ENCODE measurements at places on chromosomes 1 and 21.

- DNase-seq = no peak
These were observed 978.3 kb upstream of the B3GALT2 start for GRCh38 chr1:194164755-194165154.

- peak; percentile 91 for DNase-seq
These were observed 124.6 kb downstream of the BACH1 start for GRCh38 chr21:29423099-29423870.

- no peak for DNase-seq
These were observed 22.2 kb upstream of the RAP1A start for GRCh38 chr1:111597426-111597825.

DNA sequence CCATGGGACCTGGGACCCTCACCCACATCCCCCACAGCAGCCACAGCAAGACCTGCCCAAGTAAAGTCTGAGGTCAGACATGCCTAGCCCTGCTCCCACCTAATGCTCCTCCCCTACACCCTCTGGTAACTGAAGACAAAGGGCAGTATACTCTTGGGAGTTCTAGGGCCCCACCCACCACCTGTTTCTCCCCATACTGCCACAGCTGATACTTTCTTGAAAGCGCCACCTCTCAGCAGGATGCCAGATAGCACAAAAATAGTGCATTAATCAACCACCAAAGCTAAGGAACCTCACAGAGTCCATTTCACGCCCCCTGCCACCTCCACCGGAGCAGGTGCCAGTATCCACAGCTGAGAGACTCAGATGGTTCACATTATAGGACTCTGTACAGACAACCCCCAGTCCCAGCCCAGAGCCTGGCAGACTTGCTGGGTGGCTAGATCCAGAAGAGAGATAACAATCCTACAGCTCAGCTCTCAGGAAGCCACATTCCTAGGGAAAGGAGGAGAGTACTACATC is 238.1 kb downstream of the LRRC40 start:
- DNase-seq = no peak

DNA sequence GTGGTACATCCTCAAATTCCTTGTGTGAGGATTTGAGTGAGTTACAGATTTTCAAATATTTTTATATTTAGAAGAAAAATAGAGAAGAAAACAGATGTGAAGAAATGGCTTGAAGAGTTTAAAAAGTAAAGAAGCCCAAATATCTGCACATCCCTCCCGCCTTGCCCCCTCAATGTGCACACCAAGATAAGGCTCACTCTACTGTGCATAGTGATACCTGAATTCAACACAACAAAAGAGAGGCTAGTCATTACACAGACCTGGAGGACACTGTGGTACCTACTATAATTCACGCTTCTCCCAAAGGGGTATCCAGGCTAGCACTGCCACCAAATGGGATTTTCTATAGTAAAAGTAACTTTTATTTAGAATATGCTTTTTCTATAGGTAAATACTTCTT is 44.0 kb upstream of the SYT2 start:
- DNase-seq = no peak

DNA sequence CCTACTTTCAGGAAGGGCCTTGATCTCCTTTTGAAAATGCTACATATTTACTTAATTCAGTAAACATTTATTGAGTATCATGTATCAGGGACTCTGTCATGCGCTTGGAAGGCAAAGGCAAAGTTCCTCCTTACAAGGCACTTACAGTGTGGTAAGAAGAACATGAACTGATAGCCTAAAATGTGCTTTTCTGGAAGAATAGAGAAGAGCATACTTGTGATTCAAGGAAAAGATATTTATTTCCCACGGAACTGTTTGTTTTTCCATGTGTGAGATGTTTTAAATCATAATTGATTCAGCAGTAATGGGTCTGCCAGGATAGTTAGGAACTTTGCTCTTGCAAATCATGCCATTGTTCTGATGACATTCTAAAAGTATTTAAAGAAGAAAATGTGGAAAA is 110.1 kb upstream of the ZNHIT6 start:
- no peak for DNase-seq

DNA sequence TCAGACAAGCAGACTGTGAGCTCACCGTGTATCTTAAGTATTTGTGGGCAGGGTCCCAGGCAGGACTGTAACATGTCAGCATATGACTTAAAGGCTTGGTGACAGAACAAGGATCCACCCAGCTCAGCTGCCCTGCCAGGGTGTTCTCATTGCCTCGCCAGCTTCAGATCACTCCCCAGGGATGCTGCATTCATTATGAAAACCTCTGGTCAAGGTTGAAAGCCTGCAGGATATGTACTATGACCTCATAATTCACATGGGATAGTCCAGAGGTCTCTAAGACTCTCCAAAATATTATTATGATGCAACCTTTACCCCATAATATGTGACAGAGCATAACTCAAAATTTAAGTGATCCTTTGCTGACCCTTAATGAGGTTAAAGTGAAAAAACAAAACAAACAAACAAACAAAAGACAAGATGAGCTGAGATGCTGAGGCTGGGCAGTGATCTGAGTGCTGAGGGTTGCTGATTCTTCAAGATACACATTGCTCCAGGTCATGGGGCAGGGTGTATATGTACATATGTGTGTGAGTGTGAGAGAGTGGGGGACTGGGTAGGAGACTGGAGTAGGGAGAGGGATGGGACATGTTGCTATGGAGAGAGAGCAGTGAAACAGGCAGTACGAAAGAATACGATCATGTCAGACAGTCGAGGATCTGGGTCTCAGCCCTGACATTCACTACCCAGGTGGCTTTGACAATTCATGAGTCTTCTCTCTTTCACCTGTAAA is 98.8 kb upstream of the DUSP10 start:
- DNase-seq = no peak

DNA sequence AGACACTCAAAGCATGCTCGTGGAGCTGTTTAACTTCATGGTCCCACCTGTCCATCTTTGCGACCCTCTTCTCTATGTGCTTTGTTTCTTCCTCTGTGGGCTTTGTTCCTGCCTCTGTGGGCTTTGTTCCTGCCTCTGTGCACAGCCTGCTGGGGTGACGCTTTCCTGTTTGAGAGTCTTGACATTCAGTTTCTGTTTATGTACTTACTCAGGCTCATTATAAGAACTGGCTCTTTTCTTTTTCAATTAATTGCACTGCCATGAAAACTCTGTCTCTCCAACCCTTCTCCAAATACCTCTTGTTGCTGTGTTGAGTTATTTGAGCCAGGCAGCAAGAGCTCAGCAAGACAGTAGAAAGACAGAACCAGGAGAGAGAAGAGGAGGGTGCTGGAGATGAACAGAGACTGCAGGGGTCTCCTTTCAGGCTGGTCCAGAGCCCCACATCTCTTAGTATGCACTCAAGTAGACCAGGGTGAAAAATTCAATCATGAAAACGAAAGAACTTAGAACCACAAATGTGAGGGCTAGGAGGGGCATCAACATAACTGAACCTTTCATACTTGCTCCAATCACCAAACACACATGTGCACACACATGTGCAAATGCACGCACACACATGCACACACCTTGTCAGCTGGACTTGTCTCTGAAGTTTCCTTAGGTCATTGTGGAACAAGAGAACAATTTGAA is 88.3 kb upstream of the SGIP1 start:
- DNase-seq = no peak

GRCh38 chr21:26171258-26172100 is 909 bp upstream of the APP start:
- no peak for DNase-seq

DNA sequence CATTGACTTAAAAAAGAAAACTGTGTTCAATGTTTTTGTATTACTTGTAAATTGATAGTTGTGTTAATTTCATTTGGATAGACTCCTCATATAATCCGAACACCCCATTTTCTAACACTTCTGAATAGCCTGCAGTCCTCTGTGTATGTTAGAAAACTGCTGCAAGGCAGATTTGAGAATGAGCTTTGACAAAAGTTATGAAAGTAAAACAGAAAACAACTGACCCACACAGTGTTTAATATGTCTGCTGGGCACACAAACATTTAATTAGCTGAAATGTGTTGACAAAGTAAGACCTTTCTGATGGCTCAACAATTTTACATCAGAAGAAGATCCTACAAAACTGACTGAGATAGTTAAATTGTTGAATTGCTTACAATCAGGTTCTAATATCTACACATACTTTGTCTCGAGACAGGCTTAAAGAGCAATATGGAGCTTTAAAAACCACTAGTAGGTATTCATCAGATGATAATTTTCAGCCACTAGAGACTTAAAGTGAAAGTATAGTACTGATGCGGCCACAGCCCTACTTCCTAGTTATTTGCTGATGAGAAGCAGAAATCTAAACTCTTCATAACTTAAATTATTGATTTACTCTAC is 40.0 kb upstream of the PRMT6 start:
- no peak for DNase-seq

DNA sequence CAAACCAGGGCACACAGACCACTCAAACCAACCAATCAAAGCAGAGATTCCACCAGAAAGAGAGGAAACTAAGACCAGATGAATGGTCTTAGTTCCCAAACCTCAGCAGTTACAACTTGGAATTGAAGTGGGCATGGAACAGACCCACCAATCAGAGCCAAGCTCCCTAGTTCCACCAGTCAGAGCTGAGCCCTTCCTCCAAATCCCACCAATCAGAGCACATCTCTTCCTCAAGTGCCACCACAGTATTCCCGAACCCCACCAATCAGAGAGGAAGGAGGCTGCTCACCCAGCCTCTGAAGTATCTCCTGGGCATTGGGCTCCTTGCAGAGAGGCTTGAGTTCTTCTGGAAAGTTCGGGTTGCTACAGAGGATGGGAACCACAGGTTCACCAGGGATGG is 1.4 kb downstream of the GUCA2A start:
- DNase-seq = no peak

- no peak for DNase-seq
These were observed 23.7 kb downstream of the ABCG1 start for GRCh38 chr21:42242611-42243010.

DNA sequence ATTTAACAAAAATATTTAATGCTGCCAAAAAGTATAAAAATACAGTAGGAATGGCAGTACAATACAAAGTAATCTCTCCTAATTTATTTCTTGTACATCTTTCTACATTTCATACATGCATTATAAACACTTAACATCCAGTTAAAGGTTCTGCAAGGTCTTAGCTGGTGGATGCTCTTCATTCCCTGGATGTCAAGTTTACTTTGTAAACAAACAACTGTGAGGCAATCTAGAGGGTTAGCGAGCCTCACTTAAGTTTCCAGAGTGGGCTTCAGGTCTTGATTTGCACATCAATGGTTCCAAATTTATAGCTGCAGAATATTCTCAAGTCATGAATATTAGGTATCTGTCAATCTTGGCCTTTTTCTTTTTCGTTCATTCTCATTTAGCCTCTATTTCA is 21.3 kb downstream of the RALGPS2 start:
- DNase-seq = no peak

DNA sequence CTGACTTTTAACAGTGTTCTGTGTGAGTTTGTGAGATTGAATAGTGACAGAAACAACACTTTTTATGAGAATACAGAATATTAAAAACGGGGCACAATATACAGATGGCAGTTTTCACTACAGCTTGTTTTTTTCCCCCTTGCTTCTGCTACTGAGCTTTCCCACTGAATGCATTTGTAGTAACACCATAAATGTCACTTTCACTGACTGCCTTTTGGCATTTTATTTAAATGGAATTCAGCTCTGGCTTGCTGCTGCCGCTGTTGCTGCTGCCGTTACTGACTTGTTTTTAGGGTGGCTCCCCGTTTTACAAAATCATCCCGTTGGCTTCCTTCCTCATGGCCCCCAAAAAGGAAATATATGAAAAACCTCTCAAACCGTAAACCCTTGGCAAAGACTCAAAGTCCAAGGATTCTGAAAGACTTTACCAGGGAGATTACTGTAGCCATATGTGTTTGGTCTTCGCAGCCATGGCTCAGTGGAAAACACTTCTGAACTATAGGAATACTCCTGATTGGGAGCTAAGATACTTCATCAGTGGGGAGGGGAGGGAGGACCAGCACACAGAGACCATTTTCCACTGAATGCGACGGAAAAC is 151.0 kb downstream of the NUF2 start:
- peak; percentile 19 for DNase-seq

- no peak for DNase-seq
These were observed 98.5 kb downstream of the ATF6 start for GRCh38 chr1:161864577-161864976.

- DNase-seq = peak; percentile 47
These were observed 5.9 kb downstream of the USP24 start for GRCh38 chr1:55209247-55209646.

DNA sequence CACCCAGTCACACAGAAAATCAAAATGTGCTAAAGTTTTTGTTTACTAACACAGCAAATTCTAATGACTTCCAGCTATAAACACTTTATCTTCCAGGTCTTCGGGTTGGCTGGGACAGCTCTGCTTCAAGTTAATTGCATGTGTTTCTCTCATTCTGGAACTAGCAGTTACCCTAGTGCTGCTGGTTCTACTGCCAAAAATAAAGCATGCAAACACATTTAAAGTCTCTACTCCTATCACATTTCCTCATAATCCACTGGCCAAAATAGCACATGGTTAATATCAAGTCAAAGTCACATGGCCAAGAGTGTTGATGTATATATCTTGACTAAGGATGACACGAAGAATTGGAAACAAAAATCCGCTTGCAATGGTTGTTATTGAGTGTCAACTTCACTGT is 973.1 kb upstream of the ADGRL2 start:
- DNase-seq = no peak
